ENCODE measurements at places on chromosomes 7 and 10.

DNA sequence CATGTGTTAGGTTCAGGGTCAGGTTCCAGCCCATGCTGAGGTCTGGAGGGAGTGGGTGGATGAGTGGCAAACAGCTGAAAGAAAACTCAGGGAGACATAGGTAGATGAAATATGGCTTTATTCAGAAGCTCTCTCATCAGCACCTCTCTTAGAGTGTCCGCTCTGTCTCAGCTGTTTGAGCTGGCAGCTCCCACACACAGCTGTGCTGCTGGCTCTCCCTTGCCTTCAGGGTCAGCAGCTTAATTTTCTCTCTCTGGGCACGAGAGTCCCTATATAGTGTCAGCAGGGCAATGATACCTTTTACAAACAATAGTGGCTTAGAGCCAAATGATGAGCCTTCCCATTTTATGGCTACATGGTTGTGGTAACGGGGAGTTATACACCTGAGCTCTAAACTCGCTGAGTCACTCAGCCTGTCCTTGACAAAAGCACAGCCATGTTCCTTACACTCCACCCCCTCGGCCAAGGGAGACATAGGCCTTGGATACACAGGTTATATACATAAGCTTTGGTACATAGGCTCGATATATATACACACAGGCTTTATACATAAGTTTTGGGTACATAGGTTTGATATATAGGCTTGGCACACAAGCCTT lies 10.4 kb downstream of the RNF133 start:
- no peak for DNase-seq

DNA sequence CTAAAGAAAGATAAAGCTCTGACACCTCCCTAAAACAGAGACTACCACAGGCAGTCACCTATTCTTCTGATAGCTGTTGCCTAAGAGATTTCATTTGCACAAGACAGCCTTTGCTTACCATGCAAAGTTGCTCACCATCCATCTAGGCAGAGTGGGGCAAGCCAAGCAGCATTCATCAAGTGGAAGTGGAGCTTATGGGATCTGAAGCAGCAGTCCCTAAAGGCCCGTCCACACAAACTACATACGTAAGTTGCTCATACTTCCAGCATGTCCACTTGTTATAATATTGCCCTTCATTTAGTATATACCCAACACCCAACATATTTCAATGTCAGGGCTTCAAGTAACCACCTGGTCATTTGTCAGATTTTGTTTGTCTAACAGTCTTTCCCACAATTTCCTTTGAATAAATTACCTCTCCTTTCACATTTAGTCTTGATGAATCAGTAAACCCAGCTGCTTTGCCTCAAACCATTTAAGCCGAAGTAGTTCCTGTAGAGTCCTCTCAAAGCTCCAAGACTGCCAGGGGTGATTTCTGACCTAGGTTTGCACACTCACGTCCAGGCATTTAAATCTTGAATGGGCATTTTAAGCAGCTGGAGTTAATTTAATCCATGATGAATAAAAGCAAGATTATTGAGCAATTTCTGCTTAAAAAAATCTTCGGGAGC lies 67.9 kb downstream of the ATAD1 start:
- DNase-seq: no peak

- no peak for DNase-seq
Observed at GRCh38 chr7:31776616-31777015, 89.6 kb downstream of the PPP1R17 start.

DNA sequence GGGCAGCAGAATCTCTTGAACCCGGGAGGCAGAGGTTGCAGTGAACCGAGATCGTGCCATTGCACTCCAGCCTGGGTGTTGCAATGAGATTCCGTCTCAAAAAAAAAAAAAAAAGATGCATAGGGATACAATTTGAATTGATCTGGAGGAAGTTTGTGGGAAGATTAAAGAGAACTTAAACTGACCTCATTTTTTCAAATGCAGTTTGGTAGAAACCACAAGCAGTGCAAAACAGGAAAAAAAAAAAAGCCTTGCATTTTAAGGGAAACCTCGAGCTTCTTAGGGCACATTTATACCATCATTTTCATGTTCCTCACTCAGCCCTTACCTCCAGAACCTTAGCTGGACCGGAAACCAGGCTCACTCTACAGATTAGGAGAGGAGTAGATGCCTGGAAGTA lies 2.8 kb downstream of the KCTD7 start:
- DNase-seq: no peak

DNA sequence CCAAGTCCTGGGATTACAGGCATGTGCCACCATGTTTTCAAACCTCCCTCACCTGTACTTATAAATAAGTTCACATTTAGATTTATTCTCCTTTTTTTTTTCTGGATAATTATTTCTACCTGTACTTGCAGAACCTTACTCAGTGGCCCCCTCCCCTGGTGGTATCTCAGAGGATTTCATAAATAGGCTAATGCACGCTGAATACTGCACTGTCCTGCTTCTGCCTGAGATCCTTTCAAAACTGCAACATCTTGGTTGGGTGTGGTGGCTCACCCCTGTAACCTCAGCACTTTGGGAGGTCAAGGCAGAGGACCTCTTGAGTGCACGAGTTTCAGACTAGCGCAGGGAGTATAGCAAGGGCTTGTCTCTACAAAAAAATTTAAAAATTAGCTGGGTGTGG lies 4.6 kb upstream of the BLVRA start:
- no peak for DNase-seq

DNA sequence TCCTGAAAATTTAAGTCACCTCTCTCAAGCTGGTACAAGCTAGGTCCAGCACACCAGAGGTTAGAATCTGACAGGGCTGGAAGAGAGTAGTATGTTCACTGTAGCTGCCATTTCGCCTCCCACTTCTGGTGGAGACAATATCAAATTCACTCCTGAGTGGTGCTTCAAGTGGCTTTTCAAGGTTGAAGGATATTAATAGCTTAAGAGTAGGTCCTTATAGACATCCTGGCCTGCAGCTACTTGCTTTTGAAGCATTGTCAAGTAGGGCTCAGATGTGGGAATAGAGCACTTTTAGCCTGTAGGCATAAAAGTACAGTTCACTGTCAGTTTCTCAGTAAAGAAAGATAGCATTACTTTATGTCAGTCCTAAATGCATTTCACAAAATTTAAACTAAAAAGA lies 270.5 kb upstream of the PLPP4 start:
- DNase-seq: no peak

GRCh38 chr10:69456880-69457693 lies 5.8 kb downstream of the TSPAN15 start:
- DNase-seq: no peak

DNA sequence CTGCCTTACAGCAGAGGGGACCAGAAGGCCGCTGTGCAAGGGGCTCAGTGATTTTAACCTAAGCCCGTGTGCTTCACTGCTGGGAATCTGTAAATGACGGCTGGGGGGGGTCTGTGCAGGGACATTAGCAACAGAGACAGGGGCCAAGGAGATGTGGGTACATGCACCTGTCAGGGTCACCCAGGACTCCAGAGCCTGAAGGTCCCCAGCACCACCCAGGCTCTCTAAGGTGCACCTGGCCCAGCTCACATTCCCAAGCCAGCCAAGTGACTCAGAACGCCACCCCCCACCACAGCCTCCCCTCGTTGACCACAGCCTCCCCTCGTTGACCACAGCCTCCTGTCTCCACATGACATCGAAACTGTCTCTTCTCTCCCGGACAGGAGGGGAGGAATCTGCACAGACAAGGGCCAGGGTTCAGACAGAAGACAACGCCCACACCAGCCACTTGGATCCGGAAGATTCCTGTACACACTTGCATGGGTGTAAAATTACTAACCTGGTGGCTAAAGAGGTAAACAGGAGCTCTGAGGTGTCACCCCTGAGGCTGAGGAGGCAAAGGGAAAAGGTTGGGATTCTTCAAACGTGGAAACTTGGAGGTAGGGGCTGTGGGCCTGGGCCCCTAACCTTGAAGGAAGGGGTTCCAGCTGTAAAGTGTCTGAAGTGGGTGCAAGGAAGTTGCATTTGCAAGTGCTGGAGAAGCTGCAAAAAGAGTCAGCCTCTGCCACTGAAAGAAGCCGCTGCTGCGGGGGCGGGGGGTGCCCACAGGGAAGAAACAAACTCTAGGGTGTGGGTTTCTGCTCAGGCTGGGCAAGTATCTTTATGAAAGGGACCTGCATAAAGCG lies 27.0 kb downstream of the CALML3 start:
- no peak for DNase-seq

DNA sequence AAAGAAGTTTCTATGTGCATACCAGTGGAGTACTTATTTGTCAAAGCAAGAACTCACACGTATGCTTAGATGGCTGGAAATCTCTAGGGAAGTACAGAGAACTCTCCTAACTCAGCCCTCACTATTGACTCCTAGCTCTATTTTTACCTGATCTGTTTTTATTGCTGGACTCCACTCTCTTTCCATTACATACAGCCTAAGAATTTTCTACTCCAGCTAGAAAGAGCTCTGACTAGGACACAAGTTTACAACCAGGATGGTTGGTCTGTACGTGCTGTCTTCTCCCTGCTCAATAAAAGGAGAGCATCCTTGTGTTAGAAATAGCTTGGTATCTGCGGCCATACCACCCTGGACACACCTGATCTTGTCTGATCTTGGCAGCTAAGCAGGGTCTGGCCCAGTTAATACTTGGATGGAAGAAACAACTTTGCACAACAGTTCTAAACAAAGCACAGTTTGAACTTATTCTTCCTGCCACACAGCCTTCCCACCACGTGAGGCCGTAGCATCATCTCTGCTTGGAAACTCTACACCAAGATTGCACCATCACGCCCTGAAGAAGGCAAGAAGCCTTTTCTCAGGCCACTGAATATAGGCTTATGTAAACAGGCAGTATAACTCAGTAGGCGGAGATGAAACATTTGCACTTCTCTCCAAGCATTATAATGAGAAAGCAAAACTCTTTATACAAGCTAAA lies 50.7 kb downstream of the KCNMA1 start:
- DNase-seq: no peak

DNA sequence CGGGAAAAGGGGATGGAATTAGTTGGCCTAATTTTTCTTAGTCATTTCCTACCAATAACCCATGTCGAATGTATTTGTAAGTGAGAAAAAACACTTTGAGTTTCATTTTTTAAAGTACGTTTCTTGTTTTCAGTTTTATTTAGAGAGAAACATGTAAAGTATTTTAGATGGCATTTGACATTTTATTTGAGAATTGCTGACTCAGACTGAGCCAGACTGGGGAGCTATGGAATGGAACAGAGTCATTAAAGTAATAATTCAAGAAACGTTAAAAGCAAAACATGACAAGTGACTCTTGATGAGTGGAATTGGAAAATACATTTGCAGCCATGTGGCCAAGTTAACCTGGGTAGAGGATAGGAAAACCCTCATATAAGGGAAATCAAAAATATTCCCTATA lies 286.1 kb upstream of the NPSR1 start:
- no peak for DNase-seq

- no peak for DNase-seq
Observed at GRCh38 chr10:98848361-98848760, 387.3 kb downstream of the HPSE2 start.

Measured in left forelimb (tissue), 1 donor.